ENCODE measurements at places on chromosomes 4 and X.

DNA sequence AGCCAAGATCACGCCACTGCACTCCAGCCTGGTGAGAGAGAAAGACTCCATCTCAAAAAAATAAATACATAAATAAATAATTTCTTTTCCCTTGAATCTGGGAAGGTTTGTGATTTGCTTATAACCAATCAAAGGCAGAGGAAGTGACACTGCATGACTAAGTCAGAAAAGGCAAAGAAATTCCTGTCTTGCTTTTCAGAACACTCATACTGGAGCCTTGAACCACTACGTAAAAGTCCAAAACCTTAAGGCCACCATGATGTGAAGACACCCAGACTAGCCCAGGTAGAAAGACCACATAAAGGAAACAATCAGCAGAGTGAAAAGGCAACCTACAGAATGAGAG is 36.6 kb downstream of the TMEM156 start:
- DNase-seq: no peak

GRCh38 chrX:11756354-11757318 is 1.4 kb upstream of the MSL3 start:
- no peak for DNase-seq

DNA sequence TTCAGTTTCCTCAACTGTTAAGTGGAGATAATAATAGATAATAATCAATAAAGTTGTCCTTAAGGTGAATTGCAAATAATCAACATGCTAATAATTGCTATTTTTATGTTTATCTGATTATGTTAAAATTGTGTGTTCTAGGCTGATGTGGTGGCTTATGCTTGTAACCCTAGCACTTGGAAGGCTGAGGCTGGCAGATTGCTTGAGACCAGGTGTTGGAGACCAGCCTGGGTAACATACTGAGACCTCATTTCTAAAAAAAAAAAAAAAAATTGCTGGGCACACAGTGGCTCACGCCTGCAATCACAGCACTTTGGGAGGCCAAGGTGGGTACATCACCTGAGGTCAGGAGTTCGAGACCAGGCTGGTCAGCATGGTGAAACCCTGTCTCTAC is 175.2 kb downstream of the GC start:
- no peak for DNase-seq

DNA sequence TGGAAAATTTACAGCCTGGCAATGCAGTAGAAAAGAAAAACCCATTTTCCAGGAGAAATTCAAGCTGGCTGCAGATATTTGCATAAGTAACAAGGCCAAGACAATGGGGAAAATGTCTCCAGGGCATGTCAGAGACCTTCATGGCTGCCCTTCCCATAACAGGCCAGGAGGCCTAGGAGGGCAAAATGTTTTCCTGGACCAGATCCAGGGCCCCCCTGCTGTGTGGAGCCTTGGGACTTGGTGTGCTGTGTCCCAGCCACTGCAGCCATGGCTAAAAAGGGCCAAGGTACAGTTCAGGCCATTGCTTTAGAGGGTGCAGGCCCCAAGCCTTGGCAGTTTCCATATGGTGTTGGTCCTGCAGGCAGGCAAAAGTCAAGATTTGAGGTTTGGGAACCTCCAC is 29.8 kb downstream of the SOX3 start:
- DNase-seq: no peak

GRCh38 chr4:169179609-169180521 is 90.9 kb downstream of the SH3RF1 start:
- DNase-seq: no peak
